Activated CD4-positive, alpha-beta T cell treated with anti-CD3 and anti-CD28 coated beads, Interleukin-2, amount 50 U/mL, for 4 hours (primary cell): ENCODE measurements at places on chromosomes 1 and 21.

GRCh38 chr1:48581270-48581669 is 109.3 kb upstream of the SPATA6 start:
- no peak for DNase-seq

DNA sequence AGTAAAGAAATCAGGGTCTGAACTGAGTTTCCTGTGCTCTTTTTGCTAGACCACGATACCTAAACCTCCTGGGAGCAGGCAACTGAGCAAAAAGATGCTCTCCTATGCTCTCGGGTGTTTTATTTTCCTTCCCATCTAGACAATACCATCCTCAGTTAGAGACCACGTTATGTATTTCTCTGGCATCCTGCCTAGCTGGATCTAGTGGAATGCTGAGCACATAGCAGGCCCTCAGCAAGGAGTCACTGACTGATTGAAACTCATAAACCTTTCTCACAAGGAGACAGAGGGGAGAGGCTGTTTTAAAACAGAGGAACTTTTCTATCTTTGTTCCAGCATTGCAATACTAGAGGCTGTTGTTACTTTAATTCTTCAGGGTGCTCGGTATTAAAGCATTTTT is 168.0 kb downstream of the CYYR1 start:
- no peak for DNase-seq

- DNase-seq = no peak
Measured at GRCh38 chr1:34790985-34791384, 1.8 kb upstream of the GJA4 start.

DNA sequence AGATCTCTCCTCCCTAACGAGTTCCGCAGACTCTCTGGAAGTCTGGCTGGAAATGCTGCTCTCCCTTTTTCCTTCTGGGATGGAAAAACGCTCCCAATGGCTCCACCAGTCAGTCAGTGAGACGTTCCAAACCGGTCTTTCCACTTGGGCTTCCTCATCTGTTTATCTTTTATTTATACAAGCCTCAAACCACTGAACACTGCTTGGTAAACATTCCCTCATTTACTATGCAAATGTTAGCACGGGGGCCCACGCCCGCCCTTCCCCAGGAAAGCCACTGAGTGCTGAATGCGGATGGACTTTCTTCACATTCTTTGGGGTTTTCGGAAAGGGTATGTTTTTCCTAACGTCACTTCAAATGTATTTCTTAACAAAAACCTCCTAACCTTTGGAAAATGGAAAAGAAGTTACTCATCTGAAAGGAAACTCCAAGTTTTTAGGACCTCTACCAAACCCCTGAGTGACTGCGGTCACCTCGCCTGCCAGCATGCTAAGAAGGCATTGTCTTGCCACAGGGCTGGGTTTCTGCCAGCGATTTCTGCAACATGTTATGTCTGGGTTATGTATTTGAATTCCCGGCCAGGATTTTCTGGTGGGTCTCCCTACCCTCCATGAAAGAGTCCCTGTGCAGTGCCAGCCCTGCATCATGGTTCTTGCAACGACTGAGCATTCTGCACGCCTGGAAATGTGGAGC is 14.0 kb upstream of the UMODL1 start:
- no peak for DNase-seq

- no peak for DNase-seq
Measured at GRCh38 chr21:45018131-45019075, 56.0 kb upstream of the ADARB1 start.

GRCh38 chr1:11767922-11768704 is 6.1 kb downstream of the C1orf167 start:
- no peak for DNase-seq

DNA sequence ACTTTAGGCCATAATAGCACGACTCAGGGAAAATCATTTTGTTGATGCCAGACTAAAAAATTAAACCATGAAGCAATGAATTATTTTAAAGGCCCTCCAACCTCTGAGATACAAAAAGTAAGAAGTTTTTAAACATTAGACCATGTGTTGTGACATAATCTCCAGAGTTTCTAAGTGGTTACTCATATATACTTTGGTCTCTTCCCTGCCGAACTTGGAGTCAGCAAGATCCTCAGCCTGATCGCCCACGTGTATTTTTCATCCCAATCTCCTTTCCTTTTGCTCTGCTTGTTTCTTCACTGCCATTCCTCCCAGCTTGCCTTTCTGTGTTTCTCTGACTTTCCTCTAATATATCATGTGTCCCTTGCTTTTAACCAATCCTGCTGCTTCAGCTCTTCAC is 3.8 kb downstream of the ARV1 start:
- DNase-seq = no peak

GRCh38 chr1:2208309-2209239 is 14.0 kb upstream of the FAAP20 start:
- no peak for DNase-seq

- no peak for DNase-seq
Measured at GRCh38 chr1:212671342-212672031, 28.2 kb downstream of the BATF3 start.

DNA sequence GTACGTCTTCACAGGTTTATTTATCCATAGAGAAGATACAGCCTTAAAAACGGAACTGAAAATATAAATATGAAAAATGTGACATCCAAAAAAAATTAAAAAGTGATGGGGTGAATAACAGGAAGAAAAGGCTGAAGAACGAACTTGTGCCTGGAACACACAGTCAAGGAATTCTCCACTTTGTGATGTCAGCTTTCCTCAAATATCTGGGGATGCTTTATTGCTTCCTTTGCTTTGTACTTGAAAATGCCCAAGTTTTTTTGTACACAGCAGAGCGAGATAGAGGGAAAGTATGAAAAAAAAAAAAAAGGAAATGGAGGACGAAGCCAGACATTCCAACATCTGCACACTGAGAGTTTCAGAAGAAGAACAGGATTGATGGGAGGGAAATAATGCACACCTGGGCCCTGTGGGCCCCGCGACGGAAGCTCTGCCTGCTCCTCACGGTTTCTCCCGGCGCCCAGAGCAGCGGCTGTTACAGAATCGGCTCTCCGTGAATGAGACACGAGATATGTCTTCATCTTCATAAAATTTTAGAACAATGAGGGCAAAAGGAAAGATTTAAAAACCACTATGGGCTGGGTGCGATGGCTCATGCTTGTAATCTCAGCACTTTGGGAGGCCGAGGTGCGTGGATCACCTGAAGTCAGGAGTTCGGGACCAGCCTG is 10.0 kb upstream of the LRRC3 start:
- no peak for DNase-seq

- DNase-seq = no peak
Measured at GRCh38 chr1:167668108-167668507, 38.1 kb downstream of the RCSD1 start.

DNA sequence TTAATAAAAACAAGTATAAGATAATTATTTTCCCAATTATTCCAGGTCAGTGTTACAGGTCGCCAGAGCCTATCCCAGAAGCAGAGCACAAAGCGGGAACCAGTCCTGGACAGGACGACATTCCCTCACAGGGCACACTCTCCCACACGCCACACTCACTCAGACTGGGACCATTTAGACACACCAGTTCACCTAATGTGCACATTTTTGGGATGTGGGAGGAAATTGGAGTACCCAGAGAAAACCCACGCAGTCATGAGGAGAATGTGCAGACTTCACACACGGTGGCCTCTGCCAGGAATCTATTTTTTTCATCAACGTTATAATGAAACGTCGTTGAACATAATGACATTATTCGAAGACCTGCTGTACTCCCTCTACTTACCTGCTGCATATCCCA is 20.5 kb upstream of the NRDC start:
- no peak for DNase-seq

GRCh38 chr1:247228133-247228532 is 27.7 kb upstream of the VN1R5 start:
- DNase-seq = no peak

DNA sequence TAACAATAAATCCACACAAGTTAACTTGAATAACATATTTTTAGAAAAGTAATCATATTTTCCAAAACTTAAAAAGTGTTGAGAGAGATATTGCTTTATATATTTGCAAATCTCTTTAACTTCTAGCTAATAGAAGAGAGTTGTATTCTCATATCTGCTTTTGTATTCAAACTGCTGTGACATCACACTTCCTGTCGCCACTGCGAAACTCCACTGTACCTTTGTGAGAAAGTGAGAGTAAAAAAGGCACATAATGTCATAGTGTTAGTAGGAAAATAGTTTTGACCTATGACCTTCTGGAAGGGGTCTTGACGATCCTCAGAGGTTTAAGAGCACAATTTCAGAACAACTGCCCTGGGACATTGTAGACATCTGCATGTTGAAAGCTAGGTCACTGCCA is 21.6 kb downstream of the AK5 start:
- DNase-seq = no peak

GRCh38 chr1:119291611-119292206 is 76.9 kb upstream of the HAO2 start:
- DNase-seq = no peak

DNA sequence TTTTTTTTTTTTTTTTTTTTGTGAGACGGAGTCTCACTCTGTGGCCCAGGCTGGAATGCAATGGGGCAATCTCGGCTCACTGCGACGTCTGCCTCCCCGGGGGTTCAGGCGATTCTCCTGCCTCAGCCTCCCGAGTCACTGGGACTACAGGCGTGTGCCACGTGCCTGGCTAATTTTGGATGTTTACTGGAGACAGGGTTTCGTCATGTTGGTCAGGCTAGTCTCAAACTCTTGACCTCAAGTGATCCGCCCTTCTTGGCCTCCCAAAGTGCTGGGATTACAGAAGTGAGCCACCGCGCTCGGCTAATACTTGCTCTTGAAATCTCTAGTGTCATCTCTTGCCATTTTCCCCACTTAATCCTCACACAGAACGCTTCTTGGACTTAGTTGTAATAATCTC is 1.1 kb upstream of the SYCP1 start:
- no peak for DNase-seq

GRCh38 chr1:15181564-15181963 is 28.0 kb downstream of the TMEM51 start:
- DNase-seq = no peak

DNA sequence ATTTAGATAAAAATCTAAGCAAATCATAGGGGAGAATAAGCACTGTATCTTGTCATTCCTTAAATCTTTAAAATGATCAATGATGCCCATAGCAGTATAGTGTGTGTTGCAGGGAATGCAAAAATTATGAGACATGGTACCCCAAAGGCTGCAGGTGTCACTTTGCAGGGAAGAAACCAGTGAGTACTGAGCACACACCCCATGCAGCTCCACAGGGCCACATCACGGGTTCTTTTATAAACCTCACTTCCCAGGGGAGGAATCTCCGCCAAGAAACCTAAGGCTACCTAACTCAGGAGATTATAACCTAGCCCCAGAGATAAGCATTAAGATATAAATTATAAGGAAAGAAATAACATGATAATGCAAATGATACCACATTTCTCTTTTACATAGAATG is 115.6 kb downstream of the APP start:
- DNase-seq = no peak

DNA sequence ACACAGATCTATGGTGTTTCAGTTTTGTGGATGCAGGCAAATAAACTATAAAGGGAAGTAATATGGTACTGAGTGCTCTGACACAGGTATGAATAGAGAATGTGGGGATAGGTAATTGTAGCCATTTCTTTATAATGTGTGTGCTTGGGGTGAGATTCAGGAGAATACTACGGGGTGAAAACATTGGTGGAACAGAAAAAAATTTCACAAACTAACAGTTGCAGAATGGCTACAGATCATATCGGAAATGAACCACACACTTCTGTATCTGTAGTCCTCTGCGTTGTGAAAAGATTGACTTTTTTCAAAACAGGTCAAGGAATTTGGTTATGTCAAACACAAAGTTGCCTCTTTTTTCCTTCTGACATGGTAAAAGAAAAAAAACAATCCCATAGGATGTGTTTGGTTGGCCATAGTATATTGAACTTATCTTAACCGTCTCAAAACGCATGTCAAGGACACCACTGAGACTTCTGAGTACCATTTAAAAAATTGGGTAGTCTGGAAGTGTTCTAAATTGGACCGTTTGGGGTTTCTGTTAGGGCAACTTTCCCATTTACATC is 1.1 kb upstream of the CDC73 start:
- no peak for DNase-seq

DNA sequence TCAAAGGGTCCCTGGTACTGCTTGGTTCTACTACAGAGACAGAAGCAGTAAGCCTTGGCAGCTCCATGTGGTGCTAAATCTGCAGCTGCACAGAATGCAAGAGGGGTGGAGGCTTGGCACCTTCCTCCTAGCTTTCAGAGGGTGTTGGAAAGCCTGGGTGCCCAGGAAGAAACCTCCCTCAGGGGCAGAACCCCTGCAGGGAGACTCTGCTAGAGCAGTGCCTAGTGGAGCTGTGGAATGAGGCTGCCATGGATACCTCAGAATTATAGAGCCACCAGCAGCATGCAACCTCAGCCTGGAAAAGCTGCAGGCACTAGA is 76.2 kb upstream of the TLR5 start:
- no peak for DNase-seq

- DNase-seq = no peak
Measured at GRCh38 chr1:66284746-66285145, 249.2 kb upstream of the SGIP1 start.
